ENCODE measurements at places on chromosomes 4 and X. TPM values are rescaled to one million over a fixed set of nuclear protein-coding genes. Genes with fewer than 3 reads are reported as not detected.

DNA sequence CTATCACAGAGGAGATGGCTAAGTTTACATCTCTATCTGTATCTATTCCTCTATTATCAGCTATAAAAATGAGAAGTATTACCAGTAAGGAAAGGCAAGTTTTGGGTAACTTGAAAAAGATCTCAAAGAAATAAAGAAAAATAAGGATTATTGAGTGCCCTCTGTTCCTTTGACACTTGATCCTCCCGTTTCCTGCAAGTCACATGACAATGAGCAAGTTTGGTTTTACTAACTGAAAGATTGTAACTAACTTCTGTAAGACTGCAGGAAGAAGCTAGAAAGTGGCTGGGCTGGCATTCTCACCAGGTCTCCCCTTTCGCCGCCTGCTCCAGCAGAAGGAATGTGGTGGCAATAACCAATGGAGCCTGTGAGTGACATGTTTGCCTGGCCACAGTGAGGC lies 59.2 kb downstream of the ARHGAP24 start:
- no peak for DNase-seq

DNA sequence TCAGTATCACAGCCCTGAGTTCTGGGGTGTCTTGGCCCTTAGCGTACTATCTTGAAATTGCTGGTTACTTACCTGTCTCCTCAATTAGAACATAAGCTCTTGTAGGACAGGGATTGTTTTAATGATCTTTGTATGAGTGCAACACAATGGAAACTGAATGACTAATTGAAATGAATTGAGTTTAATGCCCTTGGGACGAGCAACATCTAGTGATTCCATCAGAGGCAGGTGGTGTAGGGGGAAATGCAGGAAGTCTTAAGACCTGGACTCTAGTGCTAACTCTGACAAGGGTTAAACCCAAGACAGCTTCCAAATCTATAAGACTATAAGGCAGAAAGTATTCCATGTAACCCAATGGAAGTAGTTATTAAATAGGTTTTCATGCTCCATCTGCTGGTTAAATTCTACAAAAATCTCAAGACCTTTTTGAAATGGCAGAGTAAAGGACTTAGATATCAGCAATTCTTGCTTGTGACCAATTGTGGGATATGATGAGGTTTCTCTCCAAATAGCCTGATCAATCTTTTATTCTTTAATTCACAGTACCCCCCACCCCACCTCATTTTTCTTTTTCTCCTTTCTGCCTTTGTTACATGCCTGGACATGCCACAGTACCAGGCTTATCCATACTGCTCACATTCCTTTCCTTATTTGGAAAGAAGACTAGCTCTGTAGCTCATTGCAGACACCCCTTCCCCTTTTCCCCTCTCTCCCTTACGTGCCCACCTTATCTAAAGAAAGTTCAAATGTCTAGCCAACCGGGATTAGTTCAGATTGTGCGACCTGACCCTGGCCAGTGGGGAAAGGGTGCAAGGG lies 340.8 kb downstream of the PAPSS1 start:
- DNase-seq = no peak

DNA sequence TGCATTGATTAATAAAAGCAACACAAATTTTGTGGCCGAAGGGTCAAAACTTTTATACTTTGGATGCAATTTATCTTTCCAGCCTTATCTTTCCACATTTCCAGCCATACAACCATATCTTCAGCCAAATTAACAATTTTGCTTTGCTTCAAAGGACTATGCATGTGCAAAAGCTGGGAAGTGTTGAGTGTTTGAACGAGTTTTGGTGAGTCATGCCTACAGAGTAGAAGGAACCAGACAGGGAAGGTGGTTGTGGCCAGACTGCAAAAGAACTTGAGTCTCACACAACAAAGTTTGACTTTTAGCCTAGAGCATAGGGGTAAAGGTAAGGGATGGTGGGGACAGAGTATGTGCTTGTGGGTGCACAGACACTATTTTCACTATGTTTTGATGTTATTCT lies 53.0 kb upstream of the GABRA2 start:
- no peak for DNase-seq

DNA sequence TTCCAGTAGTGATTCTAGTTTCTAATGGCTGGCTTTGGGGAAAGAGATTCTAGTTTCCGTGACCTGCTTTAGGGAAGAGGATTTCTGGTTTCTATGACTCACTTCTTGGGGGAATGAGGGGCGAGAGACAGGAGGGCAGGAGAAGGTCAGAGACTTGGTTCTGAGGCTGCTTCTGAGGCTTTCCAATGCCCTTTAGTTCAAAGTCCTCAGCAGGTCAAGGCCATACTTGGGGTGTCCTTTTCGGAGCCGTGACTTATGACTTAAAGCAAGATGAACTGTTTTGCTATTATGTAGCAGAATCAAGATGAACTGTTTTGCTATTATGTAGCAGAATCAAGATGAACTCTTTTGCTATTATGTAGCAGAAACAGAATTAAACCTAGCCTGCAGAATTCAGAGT lies 52.2 kb upstream of the TLR3 start:
- DNase-seq = no peak

- DNase-seq = no peak
Observed at GRCh38 chr4:128060121-128060698, 902 bp upstream of the LARP1B start.

GRCh38 chr4:47373174-47373573 lies 90.3 kb downstream of the COMMD8 start:
- DNase-seq = no peak

The ZXDA gene
- polyA plus RNA-seq = 4.9 TPM
